HCEC 1CT (cell line): ENCODE measurements at places on chromosomes 12 and 14.

DNA sequence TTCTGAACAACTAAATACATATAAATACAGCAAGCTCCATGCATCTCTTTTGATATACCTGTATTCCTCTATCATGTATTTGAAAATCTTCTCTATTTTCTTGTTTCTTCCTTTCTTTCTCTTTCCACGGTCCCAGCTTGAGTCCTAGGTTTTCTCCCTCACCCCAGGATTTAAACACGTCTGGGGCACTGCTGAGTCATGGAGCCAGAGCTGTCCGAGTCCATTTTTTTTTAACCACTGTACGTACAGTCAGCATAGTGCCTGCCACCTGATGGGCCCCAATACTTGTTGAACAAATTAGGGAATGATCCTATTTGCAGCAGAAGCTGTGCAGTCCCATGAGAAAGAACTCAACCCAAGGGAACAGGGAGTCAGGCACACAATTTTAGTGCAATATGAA lies 158.1 kb downstream of the ATP23 start:
- DNase-seq, result no peak

DNA sequence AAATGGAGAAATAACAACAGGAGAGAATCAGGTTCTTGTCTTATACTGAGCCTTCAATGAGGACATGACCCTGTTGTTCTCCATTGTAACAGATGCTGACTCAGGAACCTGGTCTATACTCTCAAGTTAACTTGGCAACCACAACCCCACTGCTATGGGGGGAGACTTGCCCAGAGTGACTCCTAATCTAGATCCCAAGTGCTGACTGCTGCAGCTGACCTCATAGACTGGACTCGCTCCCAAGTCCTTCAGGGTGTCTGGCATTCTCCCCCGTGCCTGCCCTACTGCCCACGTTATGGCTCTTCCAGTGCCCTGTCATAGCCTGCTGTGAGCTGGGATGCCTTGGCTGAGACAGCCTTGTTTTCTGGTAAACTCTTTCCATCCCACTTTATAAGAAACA lies 37.1 kb downstream of the NID2 start:
- peak; percentile 57 for DNase-seq

DNA sequence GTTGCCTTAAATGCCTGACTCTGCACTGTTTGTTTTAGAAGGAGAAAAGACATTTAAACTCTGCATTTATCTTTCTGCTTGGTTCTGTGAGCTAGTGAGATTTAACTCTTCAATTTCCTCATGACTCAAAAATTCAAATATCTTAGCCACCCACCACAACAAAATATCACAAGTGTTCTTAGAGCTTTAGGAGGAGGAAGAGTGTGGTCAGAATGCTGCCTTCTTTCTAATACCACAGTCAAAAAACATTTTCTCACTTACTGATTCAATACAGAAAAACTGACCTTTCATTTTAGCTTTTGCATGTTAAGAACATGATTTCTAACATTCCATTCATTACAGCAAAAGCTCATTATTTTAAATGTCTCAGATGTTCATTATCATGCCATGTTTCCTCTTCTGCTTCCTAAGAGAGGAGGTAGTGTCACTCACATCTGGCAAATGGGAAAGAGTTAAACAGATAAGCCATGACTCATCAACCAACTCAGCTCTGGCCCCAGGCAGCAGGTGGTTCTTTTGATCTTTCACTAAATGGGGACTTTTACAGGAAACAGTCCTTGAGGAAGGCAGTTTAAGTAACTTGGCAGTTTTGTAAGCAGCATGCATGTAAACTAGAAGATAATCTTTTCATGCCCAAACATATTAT lies 56.4 kb upstream of the RNU6-8 start:
- DNase-seq, result peak; percentile 64

GRCh38 chr12:114508529-114509129 lies 102.7 kb upstream of the TBX5 start:
- peak; percentile 20 for DNase-seq

DNA sequence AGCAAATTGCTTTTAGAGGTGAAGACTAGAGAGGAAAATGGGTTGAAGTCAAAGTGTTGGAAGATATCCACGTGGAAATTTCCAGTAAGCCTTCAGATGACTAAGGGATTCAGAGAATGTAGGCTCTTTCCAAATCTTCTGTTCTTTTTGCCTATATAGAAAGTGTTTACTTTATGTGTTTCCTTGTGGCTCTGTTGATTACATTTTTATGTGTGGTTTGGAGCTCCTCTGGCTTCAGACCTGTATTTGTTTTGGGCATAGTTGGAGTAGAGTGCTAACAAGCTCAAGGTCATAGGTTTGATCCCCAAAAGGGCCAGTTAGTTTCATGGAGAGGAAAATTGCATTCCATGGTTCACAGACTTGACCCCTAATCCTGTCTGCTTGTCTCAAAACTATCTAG lies 91.9 kb downstream of the IGF1 start:
- no peak for DNase-seq

DNA sequence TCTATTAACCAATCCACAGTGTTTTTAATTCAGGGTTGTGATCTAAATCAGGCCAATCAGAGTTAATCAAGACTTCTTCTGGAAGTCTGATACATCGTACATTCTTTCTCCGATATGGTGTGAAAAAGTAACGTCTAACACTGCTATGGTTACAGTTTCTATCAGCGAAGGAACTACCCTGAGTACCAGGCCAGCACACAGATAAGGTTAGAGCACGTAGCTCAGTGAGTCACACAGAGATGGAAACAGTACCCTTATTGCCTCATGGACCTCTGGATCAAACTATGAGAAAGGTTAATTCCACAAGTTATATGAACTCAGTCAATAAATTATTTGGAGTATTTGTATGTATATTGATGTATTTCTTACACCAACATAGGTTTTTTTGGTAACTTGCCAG lies 3.3 kb downstream of the OR6C68 start:
- no peak for DNase-seq

GRCh38 chr12:24904871-24905270 lies 44.0 kb downstream of the BCAT1 start:
- no peak for DNase-seq

- no peak for DNase-seq
Measured at GRCh38 chr12:63900922-63901793, 56.7 kb downstream of the SRGAP1 start.

DNA sequence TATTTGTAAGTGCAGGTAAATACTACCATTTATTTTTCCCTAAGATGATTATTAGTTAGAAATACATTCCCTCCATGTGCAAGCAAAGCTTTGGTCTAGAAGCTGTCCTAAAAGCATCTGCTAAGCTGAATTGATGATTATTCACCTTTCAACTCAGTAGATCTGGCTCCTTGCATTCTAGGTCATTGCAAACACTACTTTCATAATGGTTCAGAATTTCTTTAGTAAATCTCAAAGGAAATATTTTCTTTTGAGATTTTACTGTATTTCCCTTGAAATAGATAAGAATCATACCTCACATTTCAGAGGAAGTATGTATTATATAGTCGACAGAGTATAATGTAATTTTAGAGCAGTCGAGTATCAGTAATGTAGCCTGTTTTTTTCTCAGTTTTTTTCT lies 2.4 kb downstream of the ETNK1 start:
- no peak for DNase-seq

DNA sequence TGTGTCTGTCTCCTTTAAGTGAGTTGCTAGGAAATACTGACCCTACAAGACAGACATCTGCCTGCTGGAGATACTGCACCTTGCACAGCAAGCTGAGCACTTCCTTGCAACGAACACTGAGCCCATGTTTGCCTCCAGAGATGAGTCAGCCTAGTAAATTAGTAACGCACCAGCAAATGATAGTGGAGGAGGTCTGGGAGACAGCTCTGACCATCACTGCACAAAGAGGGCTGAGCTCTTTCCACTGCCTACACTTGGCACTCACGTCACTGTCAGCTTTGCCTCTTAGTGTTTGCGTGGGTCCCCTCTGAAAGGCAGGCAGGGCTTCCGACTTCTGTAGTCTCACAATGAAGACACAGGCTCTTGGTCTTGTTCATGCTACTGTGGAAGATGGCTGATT lies 109.0 kb downstream of the APAF1 start:
- DNase-seq, result peak; percentile 37

DNA sequence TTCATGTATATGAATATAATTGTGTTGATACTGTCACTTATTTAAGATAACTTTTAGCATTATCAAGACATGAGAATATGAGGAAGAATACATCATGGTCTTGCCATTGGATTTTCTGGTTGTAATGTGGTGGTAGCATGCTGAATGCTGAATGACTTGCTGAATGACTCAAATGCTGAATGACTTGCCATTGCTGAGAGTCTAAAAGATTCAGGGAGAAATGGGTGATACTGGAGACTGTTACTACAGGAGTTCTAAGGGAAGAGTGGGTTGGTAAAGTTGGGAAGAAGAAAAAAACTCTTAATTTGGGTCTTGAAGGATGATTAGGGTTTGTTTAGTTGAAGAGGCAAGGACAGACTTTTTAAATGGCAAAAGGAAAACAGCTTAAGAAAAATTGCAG lies 72.1 kb upstream of the MANSC4 start:
- no peak for DNase-seq

DNA sequence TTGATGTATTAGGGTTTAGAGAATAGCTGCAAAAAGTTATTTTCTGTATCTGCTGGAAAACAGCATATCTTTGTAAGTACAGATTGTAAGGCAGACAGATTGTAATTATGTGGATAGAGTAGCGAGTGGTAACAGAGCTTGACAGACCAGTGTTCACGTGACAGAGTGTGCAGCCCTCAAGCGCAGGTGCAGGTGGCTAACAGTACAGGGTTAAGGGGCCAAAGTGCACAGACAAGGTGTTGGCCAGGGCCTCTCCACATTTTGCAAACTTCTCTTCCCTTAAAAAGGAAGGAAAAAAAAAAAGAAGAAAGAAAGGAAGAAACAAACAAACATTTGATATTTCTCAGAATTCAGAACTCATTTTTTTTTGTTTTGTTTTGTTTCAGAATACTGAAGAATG lies 25.2 kb upstream of the KLHL42 start:
- DNase-seq, result no peak

- no peak for DNase-seq
Measured at GRCh38 chr14:64159588-64159987, 134.6 kb downstream of the ESR2 start.

DNA sequence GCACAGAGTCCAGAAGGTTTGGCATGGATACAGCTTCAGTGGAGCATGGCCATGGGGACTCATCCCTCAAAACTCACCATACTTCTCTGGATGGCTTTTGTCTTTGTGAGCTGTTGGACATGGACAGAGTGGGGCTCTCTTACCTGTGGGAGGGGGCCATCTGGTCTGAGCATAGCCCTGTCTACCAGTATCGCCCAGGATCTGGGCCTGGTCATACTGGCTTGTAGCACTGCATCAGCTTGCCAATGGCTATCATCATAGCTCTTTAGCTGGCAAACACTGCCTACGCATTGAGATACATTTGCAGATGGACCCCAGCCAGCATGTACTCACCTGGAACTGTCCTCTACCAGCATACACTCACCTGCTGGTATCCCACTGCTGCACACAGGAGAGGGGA lies 975.2 kb upstream of the NOVA1 start:
- DNase-seq, result no peak

- no peak for DNase-seq
Measured at GRCh38 chr14:65486863-65487262, 74.3 kb downstream of the FUT8 start.

DNA sequence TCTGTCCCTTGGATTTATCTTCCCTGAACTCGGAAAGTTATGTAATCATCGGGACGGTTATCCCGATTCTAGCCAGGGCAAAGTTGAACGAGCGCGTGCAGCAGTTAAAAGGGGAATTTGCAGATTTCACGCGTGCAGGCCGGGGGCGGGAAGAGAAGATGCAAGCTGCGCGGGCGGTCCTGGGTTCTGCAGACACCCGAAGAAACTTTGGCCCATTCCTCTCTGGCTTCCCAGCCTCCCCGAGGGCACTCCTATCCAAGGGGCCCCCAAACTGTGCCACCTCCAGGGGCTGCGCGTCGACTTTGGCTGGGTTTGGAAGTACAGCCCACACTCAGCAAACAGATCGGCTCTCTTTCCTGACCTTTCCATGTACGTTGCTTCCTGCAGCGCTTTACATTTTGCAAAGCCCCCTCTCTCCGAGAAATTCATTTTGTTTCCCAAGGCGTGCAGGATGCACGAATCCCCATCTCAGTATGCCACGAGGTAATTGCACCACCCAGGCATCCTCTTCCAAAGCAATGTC lies 941 bp upstream of the PPP1CC start:
- DNase-seq, result peak; percentile 18

DNA sequence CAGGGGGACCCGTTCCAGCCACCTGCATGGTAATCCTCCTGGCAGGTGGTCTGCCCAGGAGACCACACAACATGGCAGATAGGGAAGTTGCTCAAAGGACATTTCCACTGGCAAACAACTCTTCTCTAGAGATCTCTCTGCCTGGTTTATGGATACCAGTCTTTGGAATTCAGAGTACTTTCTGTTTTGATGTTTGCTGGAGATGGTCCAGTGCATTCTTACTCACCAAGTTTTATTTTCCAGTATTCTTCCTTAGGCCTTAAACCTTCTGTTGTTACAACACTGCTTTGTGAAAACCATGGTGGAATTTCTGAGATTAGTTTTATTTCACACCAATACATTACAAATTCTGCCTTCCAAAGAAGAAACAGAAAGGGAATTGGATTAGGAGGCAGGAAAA lies 428.3 kb downstream of the FUT8 start:
- no peak for DNase-seq

DNA sequence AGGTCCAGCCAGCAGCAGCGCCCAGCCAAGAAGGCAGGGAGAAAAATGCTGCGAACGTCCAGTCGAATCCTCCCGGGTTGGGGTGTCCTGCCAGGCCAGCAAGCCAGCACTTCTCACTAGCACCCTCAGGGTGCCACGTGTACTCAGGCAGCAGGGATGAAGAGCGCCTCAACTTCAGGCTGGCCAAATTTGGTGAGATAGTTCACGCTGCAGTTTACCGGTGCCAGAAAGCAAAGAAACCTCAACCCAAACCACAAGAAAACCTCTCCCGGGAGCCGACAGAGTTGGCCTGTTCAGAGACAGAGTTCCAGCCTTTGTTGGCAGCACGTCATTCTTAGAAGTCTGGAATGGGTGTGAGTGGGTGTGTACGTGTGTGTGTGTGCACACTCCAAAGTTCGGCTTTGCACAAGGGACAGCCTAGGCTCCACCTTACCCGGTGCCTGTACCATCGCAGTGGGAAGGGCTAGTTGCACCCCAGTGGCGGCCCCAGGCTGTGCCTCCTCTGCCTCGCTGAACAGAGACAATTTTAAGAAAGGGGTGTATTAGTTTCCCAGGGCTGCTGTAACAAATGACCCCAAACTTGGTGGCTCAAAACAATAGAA lies 42.1 kb downstream of the ELK3 start:
- no peak for DNase-seq

GRCh38 chr14:65281991-65282895 lies 130.3 kb upstream of the FUT8 start:
- DNase-seq, result peak; percentile 87

- DNase-seq, result peak; percentile 87
Measured at GRCh38 chr12:50589650-50590435, 85.1 kb downstream of the DIP2B start.

DNA sequence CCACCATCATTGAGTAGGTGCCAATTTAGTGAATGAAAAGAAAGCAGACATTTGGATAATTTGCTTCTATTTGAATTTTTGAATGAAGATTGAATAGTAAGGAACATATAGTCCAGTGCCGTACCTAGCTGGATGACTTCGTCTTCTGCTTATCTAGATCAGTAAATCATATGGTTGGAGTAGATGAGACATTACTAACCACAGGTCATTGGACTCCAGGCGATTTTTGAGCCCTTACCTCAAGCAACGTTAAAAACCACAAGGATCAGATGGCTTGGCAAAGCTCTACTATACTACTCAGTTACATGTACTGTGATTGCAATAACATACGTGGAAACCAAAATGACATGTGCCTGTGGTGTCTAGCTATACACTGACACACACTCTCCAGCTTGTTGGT lies 1.7 kb upstream of the SPATS2 start:
- DNase-seq, result peak; percentile 67

- no peak for DNase-seq
Measured at GRCh38 chr14:101355284-101355683, 206.0 kb upstream of the DIO3 start.
